Activated T-cell treated with anti-CD3 and anti-CD28 coated beads, Interleukin-2, amount 50 U/mL, for 48 hours (primary cell): ENCODE measurements at places on chromosomes 11 and 22.

GRCh38 chr22:20912494-20912893 is 4.7 kb upstream of the CRKL start:
- DNase-seq = no peak

- no peak for DNase-seq
Measured at GRCh38 chr11:95375886-95376285, 144.9 kb upstream of the SESN3 start.

GRCh38 chr11:129313541-129314297 is 61.9 kb upstream of the BARX2 start:
- DNase-seq = no peak

DNA sequence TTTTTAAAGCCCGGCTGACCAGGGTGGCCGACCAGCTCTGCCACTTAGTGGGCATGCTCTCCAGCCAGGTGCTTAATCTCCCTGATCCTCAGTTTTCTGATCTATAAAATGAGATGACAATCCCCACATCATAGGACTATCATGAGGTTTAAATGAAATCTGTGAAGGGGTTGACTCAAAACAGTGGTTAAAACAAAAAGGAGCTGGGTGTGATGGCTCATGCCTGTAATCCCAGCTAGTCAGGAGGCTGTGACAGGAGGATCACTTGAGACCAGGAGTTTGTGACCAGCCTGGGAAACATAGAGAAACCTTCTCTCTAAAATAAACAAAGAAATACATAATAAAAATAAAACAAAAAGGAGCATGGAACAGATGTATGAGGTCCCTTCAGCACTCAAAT is 3.6 kb upstream of the C11orf86 start:
- DNase-seq = no peak

GRCh38 chr22:42895087-42895486 is 38.0 kb upstream of the ARFGAP3 start:
- DNase-seq = peak; percentile 24
